Amygdala (tissue), 56 donors: ENCODE measurements at places on chromosomes 2 and 18.

DNA sequence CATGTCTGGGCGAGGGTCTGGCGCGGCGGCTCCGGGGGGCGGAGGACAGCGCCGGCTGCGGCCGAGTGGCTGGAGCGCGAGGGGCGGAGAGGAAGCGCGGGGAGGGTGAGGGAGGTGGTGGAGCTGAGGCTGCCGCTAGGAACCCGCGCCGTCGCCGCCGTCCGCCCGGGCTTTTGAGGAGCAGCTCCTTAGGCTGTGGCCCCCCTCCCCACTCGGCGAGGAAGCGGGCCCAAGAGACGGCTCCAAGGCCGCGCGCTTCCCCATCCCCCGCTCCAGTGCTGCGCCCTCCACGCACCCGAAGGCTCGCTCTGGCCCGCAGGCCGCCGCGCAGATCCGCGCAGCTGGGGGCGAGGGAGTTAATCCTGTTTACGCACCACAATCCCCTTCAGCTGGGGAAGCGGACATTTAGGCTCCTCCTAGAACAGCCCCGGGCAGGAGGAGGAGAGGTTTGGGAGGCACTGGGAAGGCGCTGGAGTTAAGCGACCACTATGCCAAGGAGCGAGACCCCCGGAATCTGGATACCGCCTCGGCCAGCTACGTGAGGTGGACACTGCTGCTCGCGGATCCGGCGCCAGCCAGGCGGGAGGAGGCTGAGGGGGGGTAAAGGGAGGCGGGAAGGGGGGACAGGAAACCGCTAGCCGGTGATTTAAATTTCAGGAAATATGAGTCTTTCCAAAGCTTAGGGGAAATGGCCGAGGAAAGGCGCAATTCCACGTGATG, at the start of gene CNRIP1:
Gene CNRIP1, minus strand, starts transcription at position 552 of the 720 bp plus-strand sequence. Its CDS starts 549 bp downstream, at position 3.
- peak; percentile 39 for DNase-seq

DNA sequence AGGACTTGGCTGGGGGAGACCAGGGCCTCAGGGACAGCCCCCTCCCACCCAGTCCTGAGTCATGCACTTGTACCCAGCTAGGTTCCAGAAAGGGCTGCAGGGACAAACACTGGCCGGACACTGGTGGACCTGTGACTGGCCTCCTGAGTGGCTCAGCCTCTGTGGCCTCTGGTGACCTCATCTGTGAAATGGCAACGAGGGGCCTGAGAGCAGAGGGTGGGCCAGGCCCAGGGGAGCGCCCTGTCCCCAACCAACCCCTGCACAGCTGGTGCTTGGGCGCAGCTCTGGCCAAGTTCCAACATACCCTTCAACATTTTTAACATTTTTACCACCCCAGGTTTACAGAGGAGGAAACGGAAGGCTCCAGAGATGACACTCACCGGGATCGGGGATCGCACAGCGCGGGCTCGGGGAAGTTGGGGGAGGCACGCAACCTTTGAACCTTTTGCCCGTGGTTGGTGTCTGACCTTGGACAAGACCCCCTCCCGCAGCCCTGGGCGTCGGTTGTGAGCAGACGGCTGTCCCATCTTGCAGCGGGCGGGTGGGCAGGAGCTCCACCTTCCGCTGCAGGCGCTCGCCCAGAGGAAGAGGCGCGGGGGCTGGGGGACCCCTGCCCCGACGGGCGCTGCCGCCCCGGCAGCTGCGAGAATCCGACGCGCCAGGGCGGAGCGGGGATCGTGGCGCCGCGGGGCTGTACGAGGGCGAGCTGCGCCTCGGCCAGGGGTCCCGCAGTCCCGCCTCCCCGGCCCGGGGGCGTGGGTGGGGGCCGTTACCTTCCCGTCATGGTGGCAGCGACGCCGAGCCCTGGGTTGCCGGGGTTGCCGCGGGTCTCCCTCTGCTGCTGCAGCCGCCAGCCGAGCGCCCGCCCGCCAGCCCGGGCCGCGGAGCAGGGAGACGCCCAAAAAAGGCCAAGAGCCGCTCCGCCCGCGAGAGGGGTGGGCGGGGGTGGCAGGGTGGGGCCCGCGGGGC, 805 bp downstream of the LIMS2 start:
- no peak for DNase-seq

DNA sequence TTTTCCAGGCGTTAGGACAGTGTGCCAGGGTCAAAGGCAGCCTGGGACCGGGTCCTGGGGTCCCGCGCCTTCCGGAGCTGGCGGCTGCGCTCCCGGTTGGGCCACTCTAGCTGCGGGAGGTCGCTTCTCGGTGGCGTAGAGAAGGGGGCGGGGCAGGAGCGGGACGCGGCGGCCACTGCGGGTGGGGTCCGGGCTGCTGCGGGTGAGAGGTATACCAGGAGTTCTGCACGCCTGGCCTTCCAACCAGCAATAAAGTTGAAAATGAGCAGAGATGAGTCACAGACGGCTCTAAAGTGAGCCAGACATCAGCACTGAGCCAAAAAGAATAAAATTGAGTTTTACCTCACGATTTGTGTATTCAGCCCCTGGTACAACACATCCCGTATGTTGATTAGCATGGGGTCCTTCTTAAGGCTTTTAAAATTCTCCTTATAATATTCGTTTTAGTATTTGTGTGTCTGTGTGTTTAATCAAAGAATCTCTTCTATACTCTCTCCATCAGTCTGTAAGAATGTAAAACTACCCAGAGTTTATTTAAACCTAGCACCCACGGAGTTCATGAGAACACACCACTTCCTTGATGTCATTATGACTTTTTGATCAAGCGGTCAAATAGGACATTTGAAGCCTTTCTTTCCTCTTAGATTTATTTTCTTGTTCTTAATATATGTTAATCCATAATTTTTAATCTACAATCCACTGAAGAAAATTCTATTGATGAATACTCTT, at the start of gene C1GALT1C1L:
Gene C1GALT1C1L, minus strand, starts transcription at position 108 of the 729 bp plus-strand sequence. Its CDS starts 107 bp downstream, at position 1.
- peak; percentile 12 for DNase-seq

GRCh38 chr2:132678483-132678882, 8.5 kb upstream of the LYPD1 start:
- no peak for DNase-seq

DNA sequence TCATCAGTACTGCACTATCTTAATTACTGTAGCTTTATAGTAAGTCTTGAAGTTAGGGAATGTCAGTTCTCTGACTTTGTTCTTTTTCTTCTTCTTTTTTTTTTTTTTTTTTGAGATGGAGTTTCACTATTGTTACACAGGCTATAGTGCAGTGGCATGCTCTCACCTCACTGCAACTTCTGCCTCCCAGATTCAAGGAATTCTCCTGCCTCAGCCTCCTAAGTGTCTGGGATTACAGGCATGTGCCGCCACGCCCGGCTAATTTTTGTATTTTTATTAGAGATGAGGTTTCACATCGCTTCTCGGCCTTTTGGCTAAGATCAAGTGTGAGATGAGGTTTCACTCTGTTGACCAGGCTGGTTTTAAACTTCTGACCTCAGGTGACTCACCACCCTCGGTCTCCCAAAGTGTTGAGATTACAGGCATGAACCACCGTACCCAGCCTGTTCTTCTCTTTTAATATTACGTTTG, 41.9 kb upstream of the TANC1 start:
- DNase-seq = no peak

DNA sequence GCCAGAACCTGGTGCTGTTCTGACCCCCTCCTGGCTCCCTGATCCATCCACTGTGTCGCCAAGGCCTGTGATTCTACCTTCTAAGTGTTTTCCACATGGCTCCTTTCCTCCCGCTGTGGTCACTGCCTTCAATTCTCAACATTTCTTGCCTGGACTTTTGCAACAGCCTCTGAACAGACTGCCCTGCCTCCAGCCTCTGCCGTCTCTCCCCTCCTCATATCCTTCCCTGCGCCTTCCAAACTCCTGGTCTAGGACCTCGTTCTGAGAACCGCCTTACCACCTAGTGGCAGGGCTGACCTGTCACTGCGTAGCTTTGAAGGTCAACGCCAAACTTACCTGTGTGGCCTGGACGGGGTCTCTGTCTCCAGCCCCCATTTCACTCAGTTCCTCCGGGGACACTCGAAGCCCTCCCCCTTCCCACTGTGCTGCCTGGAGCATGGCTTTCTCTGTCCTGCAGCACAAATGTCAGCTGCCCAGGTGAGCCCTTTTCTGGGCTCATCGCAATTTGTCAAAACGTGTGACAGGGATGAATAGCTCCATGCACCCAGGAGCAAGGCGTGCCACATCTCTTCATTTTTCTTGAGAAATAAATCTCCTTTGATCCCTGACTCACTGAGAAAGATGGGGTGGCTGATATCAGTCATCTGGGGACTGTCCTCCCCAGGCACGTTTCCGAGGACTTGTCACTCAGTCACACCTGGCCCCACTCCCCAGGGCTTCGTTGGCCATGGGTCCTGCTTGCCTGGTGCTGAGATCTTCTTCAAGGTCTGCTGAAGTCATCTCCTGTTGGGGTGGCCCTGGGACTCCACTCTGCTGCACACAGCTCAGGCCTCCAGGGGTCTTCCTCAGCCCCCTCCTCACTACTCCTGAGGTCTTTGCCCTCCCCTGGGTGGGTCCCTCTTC, 46.7 kb downstream of the LDLRAD4 start:
- no peak for DNase-seq

DNA sequence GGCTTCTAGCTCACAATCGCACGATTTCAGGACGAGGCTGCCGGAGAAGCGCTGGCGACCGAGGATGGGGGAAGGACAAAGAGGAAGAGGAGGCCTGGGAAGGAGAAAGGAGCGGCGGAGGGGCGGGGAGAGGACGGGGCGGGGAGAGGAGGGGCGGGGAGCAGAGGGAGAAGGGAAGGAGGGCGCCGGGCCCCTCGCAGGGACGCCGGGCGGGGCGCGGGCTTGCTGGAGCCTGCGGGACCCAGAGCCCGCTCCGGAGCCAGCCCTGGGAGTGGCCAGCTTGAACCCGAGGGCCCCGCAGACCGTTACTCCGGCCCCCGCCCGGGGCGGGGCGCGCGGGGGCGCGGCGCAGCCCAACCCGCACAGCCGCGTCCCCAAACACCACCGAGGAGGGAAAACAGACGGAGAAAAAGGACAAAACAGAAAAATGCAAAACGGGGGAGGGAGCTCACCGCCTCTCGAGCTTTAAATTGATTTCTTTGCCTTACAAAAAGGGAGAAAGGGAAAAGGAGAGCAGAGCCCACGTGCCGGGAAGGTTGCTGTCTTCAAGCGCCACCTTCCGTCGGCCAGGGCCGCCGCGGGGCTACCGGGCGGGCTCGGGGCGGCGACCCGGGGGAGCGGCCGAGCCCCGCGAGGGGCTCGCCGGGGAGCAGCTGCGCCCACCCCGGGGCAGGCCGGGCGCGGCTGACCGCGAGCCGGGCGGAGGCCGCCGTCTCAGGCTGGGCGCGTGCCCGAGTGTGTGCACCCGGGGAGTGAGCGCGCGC, 781 bp upstream of the SOX11 start:
- DNase-seq = no peak

DNA sequence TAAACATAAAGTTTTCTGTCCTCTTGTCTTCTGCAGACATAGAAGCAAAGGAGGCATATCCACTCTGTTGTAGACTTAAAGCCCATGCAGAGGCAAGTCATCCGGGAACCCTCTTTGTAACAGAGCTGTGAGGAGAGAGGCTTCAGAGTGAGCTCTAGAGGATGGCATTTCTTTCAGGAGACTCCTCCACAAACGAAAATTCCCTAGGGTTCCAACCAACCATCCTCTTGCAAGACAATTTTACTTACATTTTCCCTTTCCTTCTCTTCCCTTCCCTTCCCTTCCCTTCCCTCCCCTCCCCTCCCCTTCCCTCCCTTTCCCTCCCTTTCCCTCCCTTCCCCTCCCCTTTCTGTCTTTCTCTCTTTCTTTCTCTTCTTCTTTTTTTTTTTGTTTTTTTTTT, 446.3 kb upstream of the MAP2 start:
- DNase-seq = no peak

GRCh38 chr18:67672155-67672554, 155.6 kb upstream of the DSEL start:
- DNase-seq = no peak

DNA sequence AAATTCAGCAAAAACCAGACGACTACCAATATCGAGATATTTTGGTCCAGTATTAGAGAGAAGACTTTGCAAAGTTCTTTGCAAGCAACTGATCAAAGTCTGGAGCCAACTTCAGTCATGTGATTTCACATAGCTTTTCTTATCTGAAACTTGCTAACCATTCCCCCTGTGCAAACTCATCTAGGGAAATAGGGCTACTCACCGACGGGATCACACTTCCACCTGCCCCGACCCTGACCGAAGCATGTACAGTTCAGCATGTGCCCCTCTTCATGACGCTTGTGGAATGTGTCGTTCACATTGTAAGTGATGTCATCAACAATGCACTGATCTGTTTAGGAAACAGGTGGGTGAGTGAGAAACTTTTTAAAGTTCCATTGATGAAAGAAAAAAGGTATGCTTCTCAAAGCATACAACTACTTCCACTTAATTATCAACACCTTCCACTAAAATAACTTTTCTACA, 15.4 kb downstream of the FN1 start:
- no peak for DNase-seq
